ENCODE measurements at places on chromosomes 3 and 15.

DNA sequence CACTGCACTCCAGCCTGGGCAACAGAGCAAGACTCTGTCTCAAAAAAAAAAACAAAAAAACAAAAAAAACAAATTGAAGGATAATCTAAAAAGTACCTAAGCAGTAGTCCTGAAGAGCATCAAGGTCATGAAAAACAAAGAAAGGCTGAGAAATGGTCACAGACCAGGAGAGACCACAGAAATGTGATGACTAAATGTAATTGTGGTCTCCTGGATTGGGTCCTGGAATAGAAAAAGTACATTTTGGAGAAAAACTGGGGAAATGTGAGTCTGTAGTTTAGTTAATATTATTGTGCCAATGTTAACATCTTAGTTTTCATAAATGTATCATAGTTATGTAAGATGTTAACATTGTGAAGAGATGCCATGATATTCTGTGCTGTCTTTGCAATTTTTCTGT lies 267.5 kb upstream of the NR2E3 start:
- no peak for DNase-seq

- DNase-seq: no peak
Measured at GRCh38 chr15:70761931-70762468, 1.4 kb downstream of the UACA start.

- DNase-seq: no peak
Measured at GRCh38 chr3:154398084-154398967, 31.7 kb downstream of the GPR149 start.

DNA sequence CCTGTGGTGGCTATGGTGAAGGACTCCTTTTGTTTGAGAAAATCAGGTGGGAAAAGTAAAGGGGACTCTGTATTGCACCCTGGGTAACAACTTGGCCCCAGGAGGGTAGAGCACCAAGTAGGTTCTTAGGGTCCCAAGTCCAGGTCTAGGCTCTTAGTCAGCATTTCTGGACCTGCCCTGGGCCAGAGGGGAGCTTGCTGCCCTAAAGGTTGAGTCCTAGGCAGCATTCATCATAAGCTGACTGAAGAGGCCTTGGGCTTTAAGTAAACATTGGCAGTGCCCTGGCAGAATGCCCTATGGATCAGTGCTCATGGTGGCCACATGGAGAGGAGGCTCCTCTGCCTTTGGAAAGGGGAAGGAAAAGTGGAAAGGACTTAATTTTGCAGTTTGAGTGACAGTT lies 268.5 kb upstream of the CTNNB1 start:
- no peak for DNase-seq

DNA sequence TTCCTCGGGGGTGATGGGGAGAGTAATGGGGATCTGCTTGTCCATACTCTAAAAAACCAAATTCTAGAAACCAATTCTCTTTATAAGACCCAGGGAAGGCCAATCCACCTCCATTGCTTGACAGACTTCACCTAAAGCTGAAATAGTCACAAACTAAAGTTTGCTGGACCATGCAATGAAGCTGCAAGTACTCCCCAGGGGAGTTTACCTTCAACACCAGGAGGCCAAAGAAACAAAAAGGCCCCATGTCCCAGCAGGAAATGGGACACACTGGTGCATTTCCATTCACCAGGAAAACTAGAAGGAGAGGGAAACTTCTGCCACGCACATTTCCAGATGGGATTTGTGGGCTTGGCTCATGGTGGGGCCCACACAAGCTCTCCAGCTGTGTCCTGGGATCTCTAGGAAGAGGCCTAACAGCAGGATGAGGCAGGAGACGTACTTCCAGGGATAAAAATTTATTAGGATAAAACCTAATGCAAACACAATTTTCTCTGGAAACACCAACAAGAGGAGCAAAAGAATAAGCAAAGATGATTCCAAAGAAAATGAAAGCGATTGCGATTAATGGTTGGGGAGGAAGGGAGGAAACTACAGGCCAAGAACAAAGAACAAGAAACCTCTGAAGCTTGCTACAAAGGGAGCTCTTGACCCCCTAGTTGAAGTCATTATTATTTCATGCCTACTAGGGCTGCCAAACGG lies 238.0 kb upstream of the LRTM1 start:
- no peak for DNase-seq

- DNase-seq: no peak
Measured at GRCh38 chr15:57517030-57517671, 74.6 kb upstream of the MYZAP start.

DNA sequence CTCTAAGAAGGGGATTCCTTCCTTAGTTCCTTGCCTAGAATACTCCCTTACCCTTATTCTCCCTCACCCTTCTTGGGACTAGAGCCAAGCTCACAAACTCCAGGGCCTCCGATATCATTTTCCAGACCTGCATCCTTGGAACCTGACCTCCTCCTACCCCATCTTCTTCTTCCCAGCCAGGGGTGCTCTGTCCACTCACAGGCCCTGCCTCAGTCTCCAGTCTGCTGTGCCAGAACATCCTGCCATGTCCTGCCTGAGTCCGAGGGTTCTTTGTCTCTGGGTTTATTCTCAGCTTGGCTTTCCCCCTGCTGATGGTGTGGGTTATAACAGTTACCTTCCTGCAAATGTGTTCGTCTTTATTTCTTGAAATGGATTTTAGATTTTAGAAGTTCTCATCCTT lies 59.9 kb upstream of the MCF2L2 start:
- no peak for DNase-seq

DNA sequence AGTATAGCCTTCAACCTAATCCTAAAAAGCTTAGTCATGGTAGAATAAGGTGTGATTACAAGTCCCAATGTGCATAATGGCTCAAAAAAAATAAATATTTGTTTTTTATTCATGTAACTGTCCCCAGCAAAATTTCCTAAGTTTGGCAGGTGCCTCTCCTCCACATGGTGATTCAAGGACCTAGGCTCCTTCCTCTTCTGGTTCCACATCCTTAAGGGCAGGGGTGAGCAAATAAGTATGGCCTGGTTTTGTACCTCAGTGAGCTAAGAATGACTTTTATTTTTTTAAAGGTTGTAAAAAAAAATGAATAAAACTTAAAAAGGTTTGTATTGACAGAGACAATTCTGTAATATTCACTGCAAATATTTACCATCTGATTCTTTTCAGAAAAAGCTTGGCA lies 343.5 kb upstream of the UBE2E2 start:
- DNase-seq: no peak

GRCh38 chr3:31645256-31645655 lies 112.5 kb downstream of the STT3B start:
- DNase-seq: no peak

GRCh38 chr3:111506435-111506834 lies 35.6 kb upstream of the CD96 start:
- DNase-seq: no peak

DNA sequence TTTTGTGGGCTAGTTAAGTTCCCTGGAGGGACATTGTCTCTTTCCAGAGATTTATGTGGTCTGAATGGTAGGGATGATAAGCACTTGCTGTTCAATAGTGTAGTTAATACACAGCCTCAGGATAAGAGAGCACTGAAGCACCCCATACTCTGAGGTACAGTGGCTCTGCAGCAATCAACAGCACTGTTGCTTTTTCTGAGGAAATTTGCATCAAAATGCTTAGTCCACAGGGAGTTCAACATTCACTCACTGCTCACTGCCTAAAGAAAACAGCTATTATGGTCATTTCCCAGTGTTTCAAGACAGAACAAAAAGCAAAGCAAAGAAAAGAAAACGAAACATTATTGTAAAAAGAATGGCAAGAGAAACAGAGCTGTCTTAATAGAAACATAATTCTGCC lies 441.9 kb downstream of the PLOD2 start:
- no peak for DNase-seq

GRCh38 chr3:179250803-179251476 lies at the start of gene KCNMB3:
TSS of gene KCNMB3 (minus strand) at chr3:179251114. CDS start at chr3:179250990, 124 bp downstream.
- no peak for DNase-seq

GRCh38 chr3:32843510-32844321 lies 25.9 kb downstream of the TRIM71 start:
- DNase-seq: peak; percentile 93

DNA sequence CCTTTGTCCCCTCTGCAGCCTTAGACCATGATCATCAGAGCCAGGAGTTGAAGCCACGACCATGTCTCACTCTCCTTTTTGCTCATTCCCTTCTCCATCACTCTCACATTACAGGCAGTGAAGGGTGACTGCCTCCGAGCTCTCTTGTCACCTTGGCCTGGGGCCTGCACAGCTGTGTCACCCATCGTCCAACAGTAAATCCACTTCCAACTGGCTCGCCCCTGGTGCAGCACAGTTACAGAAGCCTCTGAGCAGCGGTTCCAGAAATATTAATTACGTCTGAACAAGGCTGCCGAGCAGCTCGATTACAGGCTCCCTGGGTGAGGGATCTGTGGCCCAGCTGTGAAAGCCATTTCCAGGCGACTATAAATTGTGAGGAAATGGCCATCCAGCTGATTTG lies 528.2 kb downstream of the NR2F2 start:
- no peak for DNase-seq

GRCh38 chr15:66766282-66767230 lies 64.5 kb downstream of the SMAD6 start:
- DNase-seq: no peak

- DNase-seq: no peak
Measured at GRCh38 chr3:107965136-107965655, 125.6 kb downstream of the CD47 start.

DNA sequence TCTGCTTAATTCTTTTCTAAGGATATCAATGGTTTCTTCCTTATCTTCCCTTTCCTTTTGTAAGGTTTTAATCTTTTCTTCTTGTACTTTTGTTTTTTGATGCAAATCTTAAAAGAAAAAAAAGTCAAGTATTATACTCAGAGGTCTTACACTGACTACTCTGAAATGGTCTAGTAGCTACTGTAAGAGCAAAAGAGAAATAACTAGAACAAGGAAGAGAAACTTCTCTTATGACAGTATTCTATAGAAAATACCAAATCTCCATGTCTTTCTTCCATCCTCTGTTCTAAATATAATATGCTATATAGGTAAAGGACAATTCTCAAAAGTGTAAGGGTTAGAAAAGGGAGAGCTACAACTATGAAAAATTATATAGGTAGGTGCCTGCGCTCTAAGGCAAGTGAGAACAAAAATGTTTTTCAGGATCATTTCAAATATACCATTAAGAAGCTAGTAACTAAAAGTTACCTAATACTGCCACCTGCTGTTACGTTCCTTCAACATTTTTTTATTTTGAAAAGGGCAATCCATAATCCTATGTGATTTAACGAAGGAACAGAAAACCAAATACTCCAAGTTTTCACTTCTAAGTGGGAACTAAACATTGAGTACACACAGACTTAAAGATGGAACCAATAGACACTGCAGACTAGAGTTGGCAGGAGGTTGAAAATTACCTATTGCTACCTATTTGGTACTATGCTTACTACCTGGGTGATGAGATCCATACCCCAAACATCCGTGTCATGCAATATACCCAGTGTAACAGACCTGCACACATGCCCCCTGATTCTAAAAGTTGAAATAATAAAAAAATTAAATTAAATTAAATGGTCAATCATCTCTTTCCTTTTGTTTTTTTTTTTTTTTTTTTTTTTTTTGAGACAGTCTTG lies 36.7 kb downstream of the CIP2A start:
- no peak for DNase-seq

GRCh38 chr15:54594115-54594514 lies 602.6 kb downstream of the RSL24D1 start:
- no peak for DNase-seq

GRCh38 chr15:67085818-67086636 lies 20.6 kb downstream of the SMAD3 start:
- no peak for DNase-seq

DNA sequence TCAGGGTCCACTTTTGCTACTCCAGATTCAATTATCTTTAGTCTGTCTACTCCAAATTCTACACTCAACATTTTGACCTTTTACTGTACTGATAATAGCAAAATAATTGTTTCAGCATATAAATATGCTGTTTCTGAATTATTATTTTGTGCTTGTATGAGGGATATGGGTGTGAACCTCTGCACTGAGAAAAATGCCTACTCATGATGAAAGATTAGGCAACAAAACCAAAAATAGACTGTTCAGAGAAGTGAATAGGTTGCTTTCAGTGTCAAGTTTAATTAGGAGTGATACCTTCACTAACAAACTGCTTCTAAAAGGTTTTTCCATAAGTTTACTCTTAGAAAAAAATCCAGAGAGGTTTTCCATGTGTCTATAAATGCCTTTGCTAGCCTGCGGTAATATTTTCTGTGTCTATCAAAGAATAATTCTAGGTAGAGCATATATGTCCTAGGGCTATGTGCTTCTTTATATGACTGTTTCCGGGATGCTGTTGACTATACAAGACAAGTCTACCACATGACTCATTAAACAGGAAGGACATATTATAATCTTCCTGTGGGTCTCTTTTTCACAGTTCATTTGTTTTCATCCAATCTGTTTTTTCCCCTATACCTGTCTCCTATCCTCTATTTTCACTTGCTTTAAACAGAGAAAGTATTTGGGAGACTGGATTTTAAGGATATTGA lies 218.5 kb upstream of the TTC14 start:
- DNase-seq: no peak

DNA sequence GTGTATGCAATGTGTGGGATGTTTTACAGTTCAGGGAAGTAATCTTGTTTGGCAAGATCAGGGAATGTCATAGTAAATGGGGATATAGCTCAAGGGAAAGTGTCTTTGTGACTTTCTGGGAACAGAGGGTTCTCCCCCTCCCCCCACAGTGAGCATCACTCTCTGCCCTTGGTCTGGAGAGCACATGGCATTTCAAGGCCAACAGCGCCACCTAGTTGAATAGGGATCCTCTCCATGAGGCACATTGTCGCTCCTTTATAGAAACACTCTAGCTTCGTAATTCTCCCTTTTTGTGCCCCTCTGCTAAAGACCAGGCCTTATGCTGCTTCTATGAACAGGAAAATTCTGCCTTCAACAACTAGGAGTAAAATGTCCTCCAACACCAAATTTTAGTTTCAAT lies 37.1 kb upstream of the ARNT2 start:
- no peak for DNase-seq

- DNase-seq: no peak
Measured at GRCh38 chr3:43364926-43365325, 78.6 kb downstream of the SNRK start.

GRCh38 chr3:67653425-67654098 lies 850 bp downstream of the SUCLG2 start:
- no peak for DNase-seq

GRCh38 chr3:17967111-17967510 lies 224.7 kb upstream of the TBC1D5 start:
- DNase-seq: no peak

- DNase-seq: no peak
Measured at GRCh38 chr15:25062551-25063430, 108.0 kb downstream of the SNRPN start.

- DNase-seq: no peak
Measured at GRCh38 chr3:61863579-61863978, 302.2 kb downstream of the PTPRG start.

- no peak for DNase-seq
Measured at GRCh38 chr15:39124553-39125171, 456.2 kb upstream of the THBS1 start.

Measured in D341Med (cell line).